ENCODE measurements at places on chromosomes 12 and 14.

DNA sequence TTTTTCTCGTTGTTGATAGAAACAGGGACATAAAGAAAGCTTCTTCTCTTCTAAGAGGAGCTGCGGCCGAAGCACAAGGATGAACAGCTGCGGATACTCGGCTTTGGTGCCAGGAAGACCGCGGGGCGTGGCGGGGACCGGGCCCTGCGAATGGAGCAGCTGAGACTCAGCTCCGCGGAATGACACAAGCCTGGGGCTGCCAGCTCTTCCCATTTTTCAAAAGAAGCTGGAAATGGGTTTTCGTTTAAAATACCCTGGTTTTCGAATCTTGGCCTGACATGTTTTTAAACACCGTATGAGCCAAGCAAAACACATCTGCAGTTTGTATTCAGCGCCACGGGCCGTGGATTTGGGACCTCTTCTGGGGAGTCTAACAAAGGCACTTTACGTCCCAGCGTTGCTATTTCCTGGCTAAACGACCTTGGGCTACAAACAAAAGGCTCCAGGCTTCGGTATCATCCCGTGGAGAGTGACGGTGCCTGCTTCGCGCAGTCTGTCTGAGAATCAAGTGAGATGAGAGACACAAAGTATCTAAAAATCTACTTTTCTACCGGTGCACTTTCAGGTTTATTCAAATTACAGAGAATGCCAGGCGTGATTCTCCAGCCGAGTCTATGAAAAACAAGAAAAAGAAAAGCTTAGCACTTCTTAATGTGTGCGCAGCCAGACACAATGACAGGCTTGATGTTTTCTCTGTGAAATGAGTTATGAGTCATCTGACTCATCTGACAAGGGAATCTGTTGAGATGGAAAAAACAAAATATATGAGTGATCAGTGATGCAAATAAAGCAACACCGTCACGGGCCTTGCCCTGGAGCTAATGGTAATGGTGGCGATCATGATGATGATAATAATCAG is 114.0 kb upstream of the TMEM132D start:
- no peak overlapping the region for H3K27ac ChIP-seq
- no peaks in the 10 kb centered on the region for H3K4me1 ChIP-seq
- no peak overlapping the region for H3K4me3 ChIP-seq
- no peaks in the 10 kb centered on the region for H3K27me3 ChIP-seq
- no peaks in the 10 kb centered on the region for H3K36me3 ChIP-seq

- no peaks in the 10 kb centered on the region for H3K4me1 ChIP-seq
- H3K27me3 ChIP-seq, result no peaks in the 10 kb centered on the region
- no peak overlapping the region for H3K27ac ChIP-seq
- DNase-seq, result no peak
These were observed 56.0 kb upstream of the HECTD1 start for GRCh38 chr14:31263485-31264133.

DNA sequence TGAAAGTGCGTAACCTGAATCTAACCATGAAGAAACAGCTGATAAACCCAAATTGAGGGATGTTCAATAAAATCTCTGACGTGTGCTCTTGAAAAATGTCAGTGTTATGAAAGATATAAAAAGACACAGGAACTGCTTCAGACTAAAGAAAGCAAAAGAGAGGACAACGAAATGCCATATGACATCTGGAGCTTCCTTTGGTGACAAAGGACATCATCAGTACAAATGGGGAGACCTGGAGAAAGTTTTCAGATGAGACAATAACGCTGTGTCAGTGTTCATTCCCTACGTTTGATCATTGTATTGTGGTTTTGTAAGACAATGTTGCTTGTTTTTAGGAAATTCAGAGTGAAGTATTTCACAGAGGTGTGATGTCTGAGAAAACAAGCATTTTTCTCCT is 125.9 kb upstream of the MAP1LC3B2 start:
- H3K27me3 ChIP-seq, result no peaks in the 10 kb centered on the region
- no peaks in the 10 kb centered on the region for H3K4me1 ChIP-seq
- H3K4me3 ChIP-seq, result no peak overlapping the region
- no peak for DNase-seq

DNA sequence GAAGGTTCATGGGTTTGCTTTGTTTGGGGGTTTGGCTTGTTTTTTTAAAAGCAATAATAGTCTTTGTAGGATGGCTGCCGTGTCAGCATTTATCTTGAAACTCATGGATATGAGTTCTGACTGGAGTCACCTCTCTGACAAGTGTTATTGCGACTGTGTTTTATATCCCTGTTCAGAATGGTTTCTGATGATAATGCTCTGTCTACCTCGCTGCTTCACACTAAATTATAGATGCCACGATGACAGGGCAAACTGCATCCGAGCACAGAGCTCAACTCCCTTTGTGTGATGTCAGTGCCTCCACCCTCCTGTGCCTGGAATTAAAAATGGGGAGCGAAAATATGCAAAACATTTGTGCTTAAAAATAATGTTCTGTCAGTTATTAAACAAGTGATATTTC is 250.8 kb downstream of the EGLN3 start:
- no peak overlapping the region for H3K4me3 ChIP-seq
- DNase-seq, result no peak
- H3K36me3 ChIP-seq, result no peaks in the 10 kb centered on the region
- no peak overlapping the region for H3K27ac ChIP-seq
- H3K4me1 ChIP-seq, result no peaks in the 10 kb centered on the region

- H3K27ac ChIP-seq, result no peak overlapping the region
- H3K4me3 ChIP-seq, result no peak overlapping the region
- no peak for DNase-seq
- no peaks in the 10 kb centered on the region for H3K4me1 ChIP-seq
These were observed 100.2 kb upstream of the PRICKLE1 start for GRCh38 chr12:42689699-42690098.

- H3K4me1 ChIP-seq, result no peaks in the 10 kb centered on the region
- H3K27ac ChIP-seq, result no peak overlapping the region
- no peaks in the 10 kb centered on the region for H3K27me3 ChIP-seq
- H3K4me3 ChIP-seq, result no peak overlapping the region
These were observed 195.4 kb downstream of the DUSP6 start for GRCh38 chr12:89156862-89157262.

DNA sequence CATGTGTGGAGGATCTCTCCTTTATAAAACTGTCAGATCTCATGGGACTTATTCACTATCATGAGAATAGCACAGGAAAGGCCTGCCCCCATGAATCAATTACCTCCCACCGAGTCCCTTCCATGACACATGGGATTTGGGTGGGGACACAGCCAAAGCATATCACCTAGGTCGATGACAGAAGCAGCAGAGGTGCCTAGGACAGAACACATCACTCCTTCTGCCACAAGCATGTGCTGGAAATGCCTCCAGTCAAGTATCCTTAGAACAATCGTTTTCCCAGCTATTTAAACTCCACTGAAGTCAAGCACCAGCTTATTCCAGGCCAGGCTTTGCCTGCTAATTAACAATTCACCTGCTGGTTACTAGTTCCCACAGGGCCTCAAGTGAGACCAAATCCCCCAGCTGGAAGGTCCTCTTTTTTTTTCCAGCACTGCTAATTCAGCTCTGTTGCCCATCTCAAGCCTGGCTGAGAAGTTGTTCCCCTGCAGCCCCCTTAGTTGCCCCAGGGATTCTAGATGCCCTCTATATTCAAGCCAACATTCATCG is 212.3 kb upstream of the NUDT4 start:
- H3K4me3 ChIP-seq, result no peak overlapping the region
- H3K4me1 ChIP-seq, result no peaks in the 10 kb centered on the region
- DNase-seq, result no peak
- no peaks in the 10 kb centered on the region for H3K36me3 ChIP-seq

- DNase-seq, result no peak
- H3K27ac ChIP-seq, result no peak overlapping the region
- no peaks in the 10 kb centered on the region for H3K4me1 ChIP-seq
These were observed 24.1 kb downstream of the ANKRD13A start for GRCh38 chr12:110023059-110023980.

DNA sequence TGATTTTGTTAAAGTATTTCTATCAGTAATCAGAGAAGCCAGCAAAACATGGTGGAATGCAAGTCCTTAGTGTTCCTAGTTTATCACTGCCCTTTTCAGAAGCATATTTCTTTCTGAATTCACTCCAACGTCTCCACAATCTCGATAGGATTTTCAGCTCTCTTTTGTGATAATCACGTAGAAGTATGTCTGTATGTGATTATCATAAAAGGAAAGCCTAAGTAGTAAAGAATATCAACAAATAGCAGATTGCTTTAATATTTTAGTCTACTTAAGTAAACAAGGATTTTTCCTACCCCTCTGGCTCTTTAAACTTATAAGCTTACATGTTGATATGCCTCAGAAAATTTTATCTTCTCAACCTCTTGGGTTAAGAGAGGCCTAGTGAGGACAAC is 147.4 kb upstream of the NUDT4 start:
- DNase-seq, result no peak
- no peak overlapping the region for H3K27ac ChIP-seq
- no peaks in the 10 kb centered on the region for H3K27me3 ChIP-seq
- no peaks in the 10 kb centered on the region for H3K36me3 ChIP-seq

- no peak for DNase-seq
- H3K27me3 ChIP-seq, result no peaks in the 10 kb centered on the region
- no peak overlapping the region for H3K27ac ChIP-seq
- H3K4me3 ChIP-seq, result peak overlapping the region; percentile 43
These were observed 1.3 kb downstream of the ST8SIA1 start for GRCh38 chr12:22333186-22333712.

DNA sequence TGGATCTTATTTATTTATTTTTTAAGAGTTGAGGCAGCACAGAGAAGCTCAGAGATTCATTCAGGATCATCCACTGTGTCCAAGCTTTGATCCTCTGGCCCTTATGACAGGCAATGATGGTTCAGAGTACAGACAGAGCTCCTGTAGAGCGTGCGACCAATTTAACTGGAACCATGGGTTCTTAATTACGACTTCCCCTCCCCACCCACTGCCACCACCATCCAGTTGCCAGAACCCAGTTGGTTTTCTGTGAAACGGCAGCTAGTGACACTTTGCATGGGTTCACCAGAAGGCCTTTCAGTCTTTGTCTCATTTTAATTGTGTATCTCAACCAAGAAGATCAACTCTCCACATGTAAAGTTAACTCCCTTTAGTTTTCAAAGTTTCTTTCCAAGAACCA is 478.2 kb downstream of the ZFP36L1 start:
- H3K4me1 ChIP-seq, result no peaks in the 10 kb centered on the region
- no peak overlapping the region for H3K27ac ChIP-seq
- no peak for DNase-seq
- no peak overlapping the region for H3K4me3 ChIP-seq

- no peaks in the 10 kb centered on the region for H3K27me3 ChIP-seq
- H3K27ac ChIP-seq, result no peak overlapping the region
- H3K4me1 ChIP-seq, result no peaks in the 10 kb centered on the region
- no peaks in the 10 kb centered on the region for H3K36me3 ChIP-seq
- H3K4me3 ChIP-seq, result no peak overlapping the region
- DNase-seq, result no peak
These were observed 485.4 kb downstream of the MDGA2 start for GRCh38 chr14:47189911-47190484.

- no peak overlapping the region for H3K27ac ChIP-seq
- no peaks in the 10 kb centered on the region for H3K36me3 ChIP-seq
- H3K4me1 ChIP-seq, result no peaks in the 10 kb centered on the region
- no peak for DNase-seq
- H3K4me3 ChIP-seq, result no peak overlapping the region
- H3K27me3 ChIP-seq, result no peaks in the 10 kb centered on the region
These were observed 570.1 kb downstream of the FSCB start for GRCh38 chr14:43937001-43937400.

- no peak for DNase-seq
- H3K27me3 ChIP-seq, result no peaks in the 10 kb centered on the region
- H3K36me3 ChIP-seq, result no peaks in the 10 kb centered on the region
- peaks cover 20% of the 10 kb centered on the region for H3K4me1 ChIP-seq
- no peak overlapping the region for H3K4me3 ChIP-seq
These were observed 2.7 kb upstream of the SIVA1 start for GRCh38 chr14:104750056-104750752.

DNA sequence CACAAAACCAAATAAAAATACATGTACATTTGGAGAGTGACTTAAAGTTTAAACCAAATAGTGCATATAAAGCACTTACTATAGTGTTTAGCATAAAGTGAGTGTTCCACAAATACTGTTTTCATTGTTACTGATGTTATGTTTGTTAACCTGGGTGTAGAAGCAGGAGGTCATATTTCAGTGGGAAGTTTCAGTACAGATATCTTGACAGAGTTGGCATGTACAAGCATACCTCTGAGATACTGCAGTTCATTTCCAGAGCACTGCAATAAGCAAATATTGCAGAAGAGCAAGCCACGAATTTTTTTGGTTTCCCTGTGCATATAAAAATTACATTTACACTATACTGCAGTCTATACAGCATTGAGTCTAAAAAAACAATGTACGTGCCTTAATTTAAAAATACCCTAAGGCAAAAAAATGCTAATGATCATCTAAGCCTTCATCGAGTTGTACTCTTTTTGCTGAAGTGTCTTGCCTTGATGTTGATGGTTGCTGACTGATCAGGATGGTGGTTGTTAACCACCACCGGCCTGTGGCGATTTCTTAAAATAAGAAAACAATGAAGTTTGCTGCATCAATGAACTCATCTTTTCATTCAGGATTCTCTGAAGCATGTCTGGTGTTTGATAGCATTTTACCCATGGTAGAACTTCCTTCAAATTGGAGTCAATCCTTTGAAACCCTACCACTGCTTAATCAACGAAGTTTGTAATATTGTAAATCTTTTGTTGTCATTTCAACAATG is 361.1 kb upstream of the RPL10L start:
- no peak overlapping the region for H3K27ac ChIP-seq
- no peaks in the 10 kb centered on the region for H3K27me3 ChIP-seq
- H3K4me3 ChIP-seq, result no peak overlapping the region
- H3K4me1 ChIP-seq, result no peaks in the 10 kb centered on the region
- no peaks in the 10 kb centered on the region for H3K36me3 ChIP-seq

- peak overlapping the region; percentile 37 for H3K4me3 ChIP-seq
- DNase-seq, result peak; percentile 53
- H3K4me1 ChIP-seq, result peaks cover 76% of the 10 kb centered on the region
- H3K36me3 ChIP-seq, result no peaks in the 10 kb centered on the region
These were observed 9.0 kb downstream of the ACTN1 start for GRCh38 chr14:68970038-68970612.

GRCh38 chr14:81535396-81536164 is 1.9 kb upstream of the SEL1L start:
- no peaks in the 10 kb centered on the region for H3K27me3 ChIP-seq
- DNase-seq, result no peak
- H3K4me1 ChIP-seq, result peaks cover 37% of the 10 kb centered on the region
- no peaks in the 10 kb centered on the region for H3K36me3 ChIP-seq
- H3K27ac ChIP-seq, result no peak overlapping the region

DNA sequence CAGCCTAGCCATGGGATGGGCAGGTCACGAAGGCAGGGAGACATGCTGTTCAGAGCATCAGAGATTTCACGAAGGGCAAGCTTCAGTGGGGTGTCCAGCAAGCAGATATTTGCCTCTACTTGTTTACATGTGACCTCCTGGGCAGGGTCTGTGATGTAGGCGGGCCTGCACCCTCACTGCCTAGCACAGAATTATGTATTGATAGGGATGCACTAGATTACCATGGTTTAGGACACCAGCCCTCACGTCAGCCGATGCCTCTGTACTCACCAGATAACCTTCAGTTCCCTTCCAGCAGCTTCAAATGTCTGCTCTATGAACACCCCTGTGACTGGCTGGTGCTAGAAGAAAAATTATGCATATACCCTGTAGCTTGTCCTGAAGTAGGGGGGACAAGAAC is 5.1 kb upstream of the EIF5 start:
- no peak for DNase-seq
- no peak overlapping the region for H3K4me3 ChIP-seq
- peaks cover 10% of the 10 kb centered on the region for H3K4me1 ChIP-seq

Measured in CD8-positive, alpha-beta memory T cell (primary cell).